ENCODE measurements at places on chromosomes 7 and 10.

DNA sequence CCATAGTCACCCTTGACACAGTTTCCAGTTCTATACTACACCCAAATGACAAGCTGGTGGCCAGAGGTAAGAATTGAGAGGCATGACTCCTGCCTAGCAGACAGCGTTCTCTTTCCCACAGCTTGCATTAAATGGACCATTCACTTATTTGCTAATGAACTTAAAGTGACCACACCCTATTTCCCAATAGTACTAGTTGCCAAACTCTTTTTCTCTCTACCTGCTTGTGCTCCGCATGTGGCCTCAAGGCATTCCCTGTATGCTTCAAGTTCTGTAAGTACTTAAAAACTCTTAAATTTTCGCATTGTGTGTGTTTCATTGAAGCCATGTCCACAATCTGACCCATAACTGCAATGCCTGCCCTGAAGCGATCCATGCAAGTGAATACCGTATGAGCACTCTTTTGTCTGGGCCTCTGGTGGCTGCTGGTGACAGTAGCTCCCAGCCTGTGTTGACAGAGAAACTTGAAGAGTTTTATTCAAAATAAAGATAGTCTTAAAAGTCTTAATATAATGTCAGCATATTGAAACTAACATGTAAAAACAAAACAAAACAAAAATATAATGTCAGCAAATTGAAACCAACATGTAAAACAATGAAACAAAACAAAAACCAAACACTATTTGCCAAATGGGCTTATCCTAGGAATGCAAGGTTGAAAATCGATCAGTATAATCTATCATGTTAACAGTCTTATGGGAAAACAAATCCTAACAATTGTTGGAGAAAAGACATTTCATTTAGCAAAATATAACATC lies 73.6 kb downstream of the CCSER2 start:
- no peak for DNase-seq

DNA sequence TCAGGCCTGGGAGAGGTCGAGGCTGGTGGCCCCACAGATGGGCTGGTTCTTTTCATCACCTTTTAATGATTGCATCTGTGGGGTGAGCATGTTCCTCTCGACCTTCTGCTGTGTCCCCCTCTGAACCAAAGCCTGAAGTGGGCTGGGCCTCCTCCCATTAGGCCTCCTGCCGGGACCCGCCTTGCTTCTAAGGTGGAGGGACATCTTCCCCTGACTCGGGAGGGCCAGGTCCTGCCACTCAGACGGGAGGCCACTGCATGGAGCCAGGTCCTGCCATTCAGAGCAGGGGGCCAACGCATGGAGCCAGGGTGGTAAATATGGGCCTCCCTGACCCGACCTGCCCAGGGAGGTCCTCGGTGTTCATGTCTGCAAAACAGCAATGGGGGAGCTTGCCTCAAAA lies 188.4 kb downstream of the EBF3 start:
- DNase-seq, result no peak

DNA sequence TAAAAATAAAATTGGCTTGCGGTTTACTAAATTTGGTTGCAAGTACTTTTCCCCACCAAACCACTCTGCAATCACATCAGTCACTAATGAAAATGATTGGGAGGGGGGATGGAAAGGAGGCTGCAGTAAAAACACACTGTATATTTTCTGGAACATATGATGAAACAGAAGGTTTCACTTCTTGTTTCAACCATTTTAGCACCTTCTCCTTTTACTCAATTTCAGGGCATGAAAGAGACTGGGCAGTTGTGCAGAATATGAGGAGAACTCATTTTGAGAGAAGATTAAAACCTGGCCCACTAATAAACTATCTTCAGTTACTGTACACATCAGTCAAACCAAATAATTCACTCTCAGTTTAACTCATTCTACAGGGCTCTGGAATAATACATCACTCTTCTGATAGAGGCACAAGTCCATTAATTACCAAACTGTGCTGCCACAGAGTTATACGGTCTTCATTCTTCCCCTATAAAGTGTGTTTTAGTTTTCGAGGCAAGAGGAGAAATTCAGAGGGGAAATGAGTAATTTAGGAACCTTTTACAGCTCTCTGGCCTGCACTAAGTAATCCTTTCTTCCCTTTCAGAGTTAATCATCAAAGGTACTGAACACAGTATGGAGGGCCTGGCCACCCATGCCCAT lies 25.5 kb downstream of the JAZF1 start:
- DNase-seq, result no peak

DNA sequence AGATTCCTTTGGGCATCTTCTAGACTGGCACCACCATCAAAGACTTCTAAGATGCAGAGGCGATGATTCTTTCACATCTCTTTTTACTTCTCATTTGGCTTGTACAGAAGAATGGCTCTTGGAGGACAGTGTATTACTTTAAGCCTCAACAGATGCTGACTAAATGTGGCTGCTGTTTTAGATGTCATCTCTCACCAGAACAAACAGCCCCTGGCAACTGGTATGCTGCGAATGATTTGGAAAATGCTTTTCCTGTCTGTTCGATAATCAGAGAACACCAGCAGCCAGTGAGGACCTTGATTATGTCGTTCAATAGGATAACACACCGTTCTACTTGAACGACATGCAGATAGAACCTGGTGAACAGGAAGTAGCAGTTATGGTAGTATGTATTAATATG lies 131.8 kb downstream of the RNF216 start:
- DNase-seq, result no peak

GRCh38 chr10:98194633-98195032 lies 60.2 kb downstream of the R3HCC1L start:
- no peak for DNase-seq

Measured in activated CD4-positive, alpha-beta T cell treated with anti-CD3 and anti-CD28 coated beads, Interleukin-2, amount 50 U/mL, for 1 hour (primary cell).